CD4-positive, alpha-beta T cell (primary cell): ENCODE measurements at places on chromosomes 4 and X.

GRCh38 chr4:95465010-95465409 is 83.8 kb downstream of the UNC5C start:
- no peak for DNase-seq
- no peak overlapping the region for H3K4me3 ChIP-seq

GRCh38 chrX:15160558-15161095 is 109.3 kb downstream of the ASB9 start:
- H3K27ac ChIP-seq, result no peak overlapping the region
- peaks cover 14% of the 10 kb centered on the region for H3K4me1 ChIP-seq
- no peak for DNase-seq
- H3K27me3 ChIP-seq, result no peaks in the 10 kb centered on the region
- no peaks in the 10 kb centered on the region for H3K36me3 ChIP-seq
- no peak overlapping the region for H3K4me3 ChIP-seq

GRCh38 chr4:53183754-53184153 is 182.1 kb downstream of the SCFD2 start:
- no peaks in the 10 kb centered on the region for H3K27me3 ChIP-seq
- no peak overlapping the region for H3K27ac ChIP-seq
- H3K4me3 ChIP-seq, result no peak overlapping the region
- no peaks in the 10 kb centered on the region for H3K4me1 ChIP-seq
- H3K36me3 ChIP-seq, result peaks cover 5% of the 10 kb centered on the region
- no peak for DNase-seq

GRCh38 chr4:15547392-15547791 is 77.7 kb downstream of the CC2D2A start:
- no peaks in the 10 kb centered on the region for H3K36me3 ChIP-seq
- no peak for DNase-seq
- peaks cover 2% of the 10 kb centered on the region for H3K4me1 ChIP-seq
- no peaks in the 10 kb centered on the region for H3K27me3 ChIP-seq

DNA sequence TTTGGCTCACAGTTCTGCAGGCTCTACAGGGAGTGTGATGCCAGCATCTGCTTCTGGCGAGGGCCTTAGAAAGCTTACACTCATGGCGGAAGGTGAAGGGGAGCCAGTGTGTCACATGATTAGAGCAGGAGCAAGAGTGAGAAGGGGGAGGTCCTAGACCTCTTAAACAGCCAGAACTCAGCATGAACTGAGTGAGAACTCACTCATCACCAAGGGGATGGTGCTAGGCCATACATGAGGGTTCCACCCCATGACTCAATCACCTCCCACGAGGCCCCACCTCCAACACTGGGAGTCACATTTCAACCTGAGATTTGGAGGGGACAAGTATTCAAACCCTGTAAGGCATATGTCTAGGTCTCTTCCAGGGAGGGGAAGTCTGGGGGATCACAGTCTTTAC is 33.4 kb downstream of the SPRY1 start:
- no peak overlapping the region for H3K4me3 ChIP-seq
- H3K36me3 ChIP-seq, result no peaks in the 10 kb centered on the region
- no peaks in the 10 kb centered on the region for H3K27me3 ChIP-seq
- no peaks in the 10 kb centered on the region for H3K4me1 ChIP-seq
- no peak for DNase-seq

GRCh38 chr4:120821977-120822376 is 100.5 kb downstream of the PRDM5 start:
- H3K27me3 ChIP-seq, result no peaks in the 10 kb centered on the region
- H3K36me3 ChIP-seq, result no peaks in the 10 kb centered on the region
- H3K27ac ChIP-seq, result no peak overlapping the region
- DNase-seq, result no peak
- H3K4me3 ChIP-seq, result no peak overlapping the region

GRCh38 chrX:19334945-19335626 is 8.6 kb upstream of the PDHA1 start:
- H3K27ac ChIP-seq, result no peak overlapping the region
- H3K27me3 ChIP-seq, result no peaks in the 10 kb centered on the region
- H3K4me3 ChIP-seq, result no peak overlapping the region
- H3K36me3 ChIP-seq, result no peaks in the 10 kb centered on the region
- DNase-seq, result peak; percentile 30

- no peaks in the 10 kb centered on the region for H3K27me3 ChIP-seq
- no peak overlapping the region for H3K27ac ChIP-seq
- no peak for DNase-seq
- no peaks in the 10 kb centered on the region for H3K4me1 ChIP-seq
- H3K4me3 ChIP-seq, result no peak overlapping the region
These were observed 26.2 kb upstream of the ARHGEF6 start for GRCh38 chrX:136806891-136807410.

DNA sequence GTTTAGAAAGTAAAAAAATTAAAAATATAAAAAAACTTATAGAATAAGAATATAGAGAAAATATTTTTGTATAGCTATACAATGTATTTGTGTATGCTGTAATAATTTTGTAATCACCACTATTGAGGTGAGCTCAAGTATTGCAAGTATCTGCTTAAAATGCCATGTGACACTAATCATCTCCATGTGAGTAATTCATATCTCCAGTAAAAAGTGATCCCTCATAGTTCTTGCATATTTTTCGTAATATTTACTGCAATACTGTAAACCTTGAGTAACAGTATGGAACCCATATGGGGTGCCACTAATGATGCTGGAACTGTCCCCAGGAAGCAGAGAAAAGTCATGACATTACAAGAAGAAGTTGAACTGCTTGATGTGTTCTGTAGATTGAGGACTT is 43.2 kb upstream of the HUWE1 start:
- no peaks in the 10 kb centered on the region for H3K36me3 ChIP-seq
- no peak for DNase-seq
- no peak overlapping the region for H3K4me3 ChIP-seq
- peaks cover 5% of the 10 kb centered on the region for H3K4me1 ChIP-seq
- H3K27me3 ChIP-seq, result no peaks in the 10 kb centered on the region
- H3K27ac ChIP-seq, result no peak overlapping the region

- no peaks in the 10 kb centered on the region for H3K27me3 ChIP-seq
- no peak overlapping the region for H3K4me3 ChIP-seq
- H3K27ac ChIP-seq, result no peak overlapping the region
- no peaks in the 10 kb centered on the region for H3K36me3 ChIP-seq
- DNase-seq, result peak; percentile 65
These were observed 92.5 kb upstream of the ENPP6 start for GRCh38 chr4:184310171-184310567.

DNA sequence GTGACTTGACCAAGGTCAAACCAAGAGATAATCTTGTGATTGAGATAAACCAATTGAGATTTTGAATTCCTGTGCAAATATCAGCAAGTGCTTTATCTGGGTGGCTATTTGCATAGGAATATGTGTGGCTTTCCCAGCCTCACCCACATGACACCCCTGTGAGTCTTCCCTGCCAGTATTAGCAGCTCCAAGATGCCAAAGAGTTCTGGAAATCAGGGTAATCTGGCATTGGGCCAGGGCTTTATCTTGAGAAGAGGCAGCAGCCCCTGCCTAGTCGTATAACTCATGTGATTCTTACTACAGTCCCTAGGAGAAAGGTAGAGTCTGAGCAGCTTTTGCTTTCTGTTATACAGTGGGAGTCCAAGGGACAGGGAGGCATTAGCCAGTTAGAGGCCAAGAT is 87.7 kb downstream of the RLIM start:
- H3K36me3 ChIP-seq, result no peaks in the 10 kb centered on the region
- no peaks in the 10 kb centered on the region for H3K27me3 ChIP-seq
- no peaks in the 10 kb centered on the region for H3K4me1 ChIP-seq

DNA sequence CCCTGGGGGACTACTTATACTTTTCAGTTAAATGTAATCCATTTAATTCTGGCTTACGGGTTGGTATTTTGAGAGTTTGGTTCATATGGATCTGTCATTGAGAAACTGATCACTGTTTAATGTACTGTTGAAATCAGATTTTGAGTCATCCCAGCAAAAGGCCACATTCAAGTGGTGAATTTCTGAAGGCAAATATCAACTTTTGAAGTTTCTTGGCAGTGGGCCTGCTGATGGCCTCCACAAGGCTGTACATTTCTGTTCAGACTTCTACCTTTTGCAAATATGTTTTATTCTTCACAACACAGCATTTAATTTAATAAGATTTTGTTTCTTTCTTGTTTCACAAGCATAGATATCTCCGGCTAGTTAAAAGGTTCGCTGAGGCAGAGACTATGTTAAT is 138.7 kb downstream of the PDGFC start:
- no peaks in the 10 kb centered on the region for H3K4me1 ChIP-seq
- H3K27ac ChIP-seq, result no peak overlapping the region
- no peak overlapping the region for H3K4me3 ChIP-seq
- no peaks in the 10 kb centered on the region for H3K27me3 ChIP-seq
- no peaks in the 10 kb centered on the region for H3K36me3 ChIP-seq

- no peaks in the 10 kb centered on the region for H3K27me3 ChIP-seq
- no peak for DNase-seq
- H3K4me1 ChIP-seq, result no peaks in the 10 kb centered on the region
- no peak overlapping the region for H3K27ac ChIP-seq
- no peaks in the 10 kb centered on the region for H3K36me3 ChIP-seq
- no peak overlapping the region for H3K4me3 ChIP-seq
These were observed 409.0 kb downstream of the TECRL start for GRCh38 chr4:64000241-64000640.

DNA sequence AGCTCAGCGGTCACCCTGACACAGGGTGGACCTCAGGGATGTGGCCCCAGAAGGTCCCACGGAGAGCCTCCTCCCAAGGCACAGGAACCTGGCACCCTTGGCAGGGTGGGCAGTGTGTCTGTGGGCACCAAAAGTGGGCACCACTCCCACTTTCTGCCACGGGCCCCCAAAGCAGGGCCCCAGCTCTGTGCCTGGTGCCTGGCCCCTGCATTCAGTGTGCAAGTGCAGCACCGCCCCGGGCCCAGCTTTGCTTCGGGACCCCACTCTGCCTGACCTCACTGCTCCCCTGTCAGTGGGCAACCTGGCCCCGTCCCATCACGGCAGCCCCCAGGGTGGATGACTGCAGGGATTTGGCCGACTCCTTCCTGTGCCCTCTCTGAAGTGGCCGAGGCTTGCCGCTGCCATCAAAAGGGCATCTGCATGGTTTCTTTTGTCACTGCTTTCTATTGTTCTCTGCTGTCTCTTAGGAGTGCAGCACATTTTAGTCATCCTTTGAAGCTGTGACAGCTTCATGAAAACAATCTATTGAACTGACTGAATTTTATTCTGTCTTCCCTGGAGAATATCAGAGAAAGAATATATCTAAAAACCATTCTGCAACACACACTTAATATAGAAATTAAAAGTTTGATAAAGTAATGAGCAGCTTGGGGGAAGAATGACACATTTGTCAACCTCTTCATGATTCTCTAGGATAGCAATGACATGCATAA is 302.4 kb downstream of the FAM47B start:
- no peak overlapping the region for H3K4me3 ChIP-seq
- no peak for DNase-seq
- no peaks in the 10 kb centered on the region for H3K36me3 ChIP-seq
- no peak overlapping the region for H3K27ac ChIP-seq
- no peaks in the 10 kb centered on the region for H3K4me1 ChIP-seq

- H3K27ac ChIP-seq, result peak overlapping the region; percentile 40
- no peaks in the 10 kb centered on the region for H3K27me3 ChIP-seq
- no peak for DNase-seq
- no peak overlapping the region for H3K4me3 ChIP-seq
- H3K36me3 ChIP-seq, result peaks cover 66% of the 10 kb centered on the region
These were observed 59.3 kb downstream of the MSN start for GRCh38 chrX:65726715-65727114.

DNA sequence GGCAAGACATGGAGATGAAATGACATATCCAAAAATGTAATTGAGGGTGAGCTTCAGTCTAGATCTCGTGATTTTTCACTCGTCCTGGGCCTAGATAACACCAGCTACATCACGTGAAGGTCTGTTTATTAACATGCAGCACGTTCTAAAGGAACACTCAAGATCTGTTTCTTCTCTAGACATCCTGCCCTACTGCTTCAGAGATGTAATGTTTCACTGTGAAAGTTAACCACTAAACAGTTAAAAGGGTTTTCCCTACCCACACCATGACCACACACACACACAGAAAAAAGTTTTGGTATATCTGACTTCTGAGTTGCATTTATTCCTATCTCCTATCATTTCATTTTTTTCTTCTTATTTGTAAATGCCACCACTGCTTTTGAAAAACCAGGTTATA is 52.3 kb upstream of the SMIM31 start:
- no peaks in the 10 kb centered on the region for H3K27me3 ChIP-seq
- H3K27ac ChIP-seq, result no peak overlapping the region
- DNase-seq, result no peak
- H3K4me1 ChIP-seq, result no peaks in the 10 kb centered on the region
- H3K36me3 ChIP-seq, result no peaks in the 10 kb centered on the region

GRCh38 chrX:28988246-28988645 is 401.0 kb downstream of the IL1RAPL1 start:
- no peaks in the 10 kb centered on the region for H3K36me3 ChIP-seq
- no peaks in the 10 kb centered on the region for H3K27me3 ChIP-seq
- no peak overlapping the region for H3K4me3 ChIP-seq

GRCh38 chr4:73156394-73156793 is 86.9 kb upstream of the COX18 start:
- no peaks in the 10 kb centered on the region for H3K27me3 ChIP-seq
- no peak for DNase-seq
- no peak overlapping the region for H3K4me3 ChIP-seq
- H3K36me3 ChIP-seq, result peaks cover 62% of the 10 kb centered on the region
- H3K27ac ChIP-seq, result no peak overlapping the region

DNA sequence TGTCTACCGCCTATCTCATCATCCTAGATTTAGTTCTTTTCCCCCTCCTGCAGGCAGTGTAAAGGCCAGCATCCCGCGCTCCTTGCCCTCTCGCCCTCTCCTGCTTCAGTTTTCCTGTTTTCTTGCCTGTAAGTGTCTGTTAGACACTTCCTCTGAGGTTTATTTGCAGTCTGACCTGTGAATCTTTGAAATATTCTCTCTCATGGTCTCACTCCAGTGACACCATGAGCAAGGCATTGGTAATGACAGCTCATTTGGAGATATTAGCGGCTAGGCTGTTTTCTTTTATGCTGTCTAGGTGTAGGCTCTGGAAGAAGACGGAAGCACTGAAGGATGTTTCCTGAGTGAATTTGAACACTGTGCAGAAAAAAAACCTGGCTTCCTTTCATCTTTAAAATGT is 179.6 kb downstream of the KDR start:
- no peak for DNase-seq
- H3K27me3 ChIP-seq, result no peaks in the 10 kb centered on the region
- H3K4me1 ChIP-seq, result peaks cover 19% of the 10 kb centered on the region
- no peaks in the 10 kb centered on the region for H3K36me3 ChIP-seq
- H3K4me3 ChIP-seq, result no peak overlapping the region
